T-helper 9 cell (primary cell): ENCODE measurements at places on chromosomes 7 and 10.

DNA sequence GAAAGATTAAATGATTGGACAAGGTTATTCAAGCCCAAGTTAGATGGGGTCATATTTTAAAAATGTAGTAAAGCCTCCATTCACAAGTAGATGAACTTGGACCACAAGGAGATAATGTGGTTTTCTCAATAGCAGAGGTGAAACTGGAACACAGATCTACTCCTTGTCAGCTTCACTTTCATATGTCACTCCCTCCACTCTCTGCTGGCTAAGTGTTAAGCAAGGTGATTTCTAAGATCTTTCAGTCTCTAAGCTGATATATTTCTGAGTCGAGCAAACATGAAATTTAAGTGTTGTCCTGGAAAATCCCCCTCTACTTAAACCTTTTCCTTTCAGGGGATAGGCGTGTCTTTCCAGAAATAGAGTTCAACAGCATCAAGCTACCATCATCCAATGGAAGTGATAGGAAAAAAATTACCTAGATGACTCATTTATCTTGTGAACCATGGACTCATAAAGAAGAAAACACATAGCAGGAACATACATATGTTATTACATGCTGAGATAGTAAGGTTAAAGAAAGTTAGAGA lies 275.0 kb downstream of the PTEN start:
- DNase-seq = no peak

GRCh38 chr7:73382934-73383503 lies 50.6 kb upstream of the FZD9 start:
- no peak for DNase-seq

DNA sequence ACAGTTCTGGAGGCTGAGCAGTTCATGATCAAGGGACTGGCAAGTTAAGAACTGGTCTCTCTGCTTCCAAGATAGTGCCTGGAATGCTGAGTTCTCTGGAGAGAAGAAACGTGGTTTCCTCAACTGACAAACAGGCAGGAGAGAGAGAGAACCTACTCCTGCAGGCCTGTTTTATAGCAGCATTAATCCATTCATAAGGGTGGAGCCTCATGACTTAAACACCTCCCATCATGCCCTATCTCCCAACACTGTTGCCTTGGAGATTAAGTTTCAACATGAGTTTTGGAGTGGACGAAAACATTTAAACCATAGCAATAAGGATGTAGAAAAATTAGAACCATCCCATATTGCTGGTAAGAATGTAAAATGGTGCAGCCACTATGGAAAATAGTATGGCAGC lies 32.3 kb upstream of the IMMP2L start:
- no peak for DNase-seq

DNA sequence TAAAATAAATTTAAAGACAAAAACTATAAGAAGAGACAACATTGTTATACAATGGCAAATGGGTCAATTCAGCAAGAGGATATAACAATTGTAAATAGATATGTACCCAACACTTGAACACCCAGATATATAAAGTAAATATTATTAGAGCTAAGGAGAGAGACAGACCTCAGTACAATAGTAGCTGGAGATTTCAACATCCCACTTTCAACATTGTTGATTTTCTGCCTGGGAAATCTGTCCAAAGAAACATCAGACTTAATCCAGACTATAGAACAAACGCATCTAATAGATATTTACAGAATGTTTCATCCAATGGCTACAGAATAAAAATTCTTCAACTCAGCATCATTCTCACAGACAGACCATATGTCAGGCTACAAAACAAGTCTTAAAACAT lies 256.1 kb downstream of the GRM8 start:
- DNase-seq = no peak

- no peak for DNase-seq
Observed at GRCh38 chr7:29883462-29884398, 77.4 kb downstream of the WIPF3 start.
